Kidney (tissue), 22 donors: ENCODE measurements at places on chromosomes 16 and 17. TPM values are rescaled to one million over a fixed set of nuclear protein-coding genes. Genes with fewer than 3 reads are reported as not detected.
A peak's percentile ranks its signal among the peaks of the same experiment; 100 is the strongest.

GPR142 gene
- polyA plus RNA-seq: not detected

PTX4 gene
- polyA plus RNA-seq: not detected

C17orf50 gene
- polyA plus RNA-seq: 0.41 TPM

SMIM36 gene
- not detected for polyA plus RNA-seq

OR1F1 gene
- polyA plus RNA-seq: not detected

ZNF689 gene
- 3.9 TPM for polyA plus RNA-seq

- no peaks in the 10 kb centered on the region for H3K36me3 ChIP-seq
- no peaks in the 10 kb centered on the region for H3K4me1 ChIP-seq
- H3K27me3 ChIP-seq: no peaks in the 10 kb centered on the region
- H3K4me3 ChIP-seq: no peak overlapping the region
Measured at GRCh38 chr17:57747221-57748017, 2.3 kb upstream of the CCDC182 start.

GRCh38 chr16:85853547-85854545 is 45.1 kb upstream of the IRF8 start:
- H3K36me3 ChIP-seq: no peaks in the 10 kb centered on the region
- no peak overlapping the region for H3K27ac ChIP-seq
- no peak overlapping the region for H3K4me3 ChIP-seq
- no peaks in the 10 kb centered on the region for H3K27me3 ChIP-seq
- no peak for DNase-seq

GRCh38 chr17:74831444-74832146 is 28.1 kb downstream of the GRIN2C start:
- no peaks in the 10 kb centered on the region for H3K36me3 ChIP-seq
- no peaks in the 10 kb centered on the region for H3K4me1 ChIP-seq
- peak; percentile 79 for DNase-seq
- no peak overlapping the region for H3K27ac ChIP-seq
- H3K4me3 ChIP-seq: no peak overlapping the region

GRCh38 chr17:18230288-18231141 is 5.1 kb downstream of the LLGL1 start:
- no peaks in the 10 kb centered on the region for H3K27me3 ChIP-seq
- no peak overlapping the region for H3K4me3 ChIP-seq
- no peak for DNase-seq
- peaks cover 3% of the 10 kb centered on the region for H3K36me3 ChIP-seq

DNA sequence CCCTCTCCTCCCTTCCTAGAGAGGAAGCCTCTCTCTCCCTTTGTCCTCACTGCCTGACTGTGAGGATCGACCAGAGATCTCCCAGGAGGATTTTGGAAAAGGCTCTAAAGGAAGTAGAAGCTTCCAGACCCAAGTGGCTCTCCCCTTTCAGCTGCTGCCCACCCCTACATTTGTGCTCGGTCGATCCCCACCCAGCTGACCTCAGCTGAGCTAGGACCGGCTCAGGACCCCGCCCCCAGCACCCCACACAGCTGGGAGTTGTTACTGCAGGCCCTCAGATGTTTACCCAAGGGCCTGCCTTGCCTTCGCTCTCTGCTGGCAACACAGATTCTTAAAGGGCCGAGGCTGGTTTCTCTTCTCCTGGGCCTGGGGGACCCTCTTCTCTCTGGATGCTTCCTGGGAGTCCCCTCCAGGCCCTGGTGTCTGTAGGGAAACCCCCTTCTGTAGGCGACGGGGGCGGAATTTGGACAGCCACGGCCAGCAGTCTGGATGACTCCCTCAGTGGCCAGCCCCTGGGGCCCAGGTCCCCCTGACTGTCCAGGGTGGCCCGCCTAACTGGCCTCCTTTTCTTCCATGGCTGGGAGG is 26.9 kb upstream of the TIMP2 start:
- peak overlapping the region; percentile 43 for H3K27ac ChIP-seq
- H3K4me3 ChIP-seq: no peak overlapping the region
- peaks cover 2% of the 10 kb centered on the region for H3K4me1 ChIP-seq

DNA sequence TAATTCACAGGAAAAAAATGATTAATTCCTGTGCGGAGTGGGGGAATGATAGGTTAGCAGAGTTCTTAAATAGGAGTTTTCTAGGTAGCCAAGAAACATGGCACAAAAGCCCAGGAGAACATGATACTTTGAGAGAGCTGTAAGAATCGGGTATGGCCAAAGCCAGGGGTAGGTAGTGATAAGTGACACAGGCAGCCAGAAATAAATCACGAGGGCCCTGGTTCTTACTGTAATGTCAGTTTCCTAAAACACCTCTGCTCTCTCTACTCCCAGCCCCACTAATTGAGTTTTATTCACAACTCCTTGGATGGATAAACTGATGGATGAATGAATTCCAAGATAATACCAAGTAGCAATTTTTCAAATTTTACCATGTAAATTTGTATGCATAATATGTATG is 54.1 kb downstream of the VAT1L start:
- no peaks in the 10 kb centered on the region for H3K4me1 ChIP-seq
- no peaks in the 10 kb centered on the region for H3K27me3 ChIP-seq
- DNase-seq: no peak
- no peaks in the 10 kb centered on the region for H3K36me3 ChIP-seq
- H3K27ac ChIP-seq: no peak overlapping the region

- no peaks in the 10 kb centered on the region for H3K4me1 ChIP-seq
- H3K27me3 ChIP-seq: no peaks in the 10 kb centered on the region
- H3K4me3 ChIP-seq: no peak overlapping the region
- no peaks in the 10 kb centered on the region for H3K36me3 ChIP-seq
Measured at GRCh38 chr17:69874175-69874670, 200.8 kb upstream of the KCNJ16 start.

GRCh38 chr16:30458561-30459394 is 13.1 kb upstream of the SEPHS2 start:
- DNase-seq: peak; percentile 76
- H3K27me3 ChIP-seq: no peaks in the 10 kb centered on the region
- no peak overlapping the region for H3K4me3 ChIP-seq
- no peaks in the 10 kb centered on the region for H3K36me3 ChIP-seq

DNA sequence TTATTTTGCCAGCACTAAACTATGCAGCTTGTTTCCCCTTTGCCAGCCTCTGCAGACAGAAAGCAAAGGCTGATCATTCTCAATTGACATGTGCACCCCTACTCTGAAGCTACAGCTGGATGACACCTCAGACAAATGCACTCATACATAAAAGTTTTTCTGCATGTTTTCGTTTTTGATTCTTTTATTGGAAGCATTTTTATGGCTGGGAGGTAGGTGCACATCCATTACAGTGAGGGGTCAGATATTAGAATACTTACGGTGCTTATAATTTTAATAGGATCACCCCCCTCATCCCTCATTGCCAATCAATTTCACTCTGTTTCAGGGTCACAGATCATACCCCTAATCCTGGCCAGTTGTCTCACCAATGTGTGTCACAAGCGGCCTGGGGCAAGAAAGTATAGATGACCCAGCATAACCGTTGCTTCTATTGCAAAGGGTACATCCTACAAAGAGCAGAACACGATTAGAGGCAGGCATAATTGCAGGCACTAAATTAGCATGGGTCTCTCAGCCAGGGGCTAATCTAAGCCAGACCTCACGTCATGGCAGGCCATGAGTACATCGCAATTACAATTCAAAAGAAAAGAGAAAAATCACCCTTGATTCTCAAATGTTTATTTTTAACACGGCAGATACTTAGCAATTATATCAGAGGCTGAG is 89.5 kb upstream of the SOX9 start:
- H3K27me3 ChIP-seq: no peaks in the 10 kb centered on the region
- no peak for DNase-seq
- H3K4me3 ChIP-seq: no peak overlapping the region
- no peaks in the 10 kb centered on the region for H3K4me1 ChIP-seq
- H3K27ac ChIP-seq: no peak overlapping the region
- no peaks in the 10 kb centered on the region for H3K36me3 ChIP-seq

DNA sequence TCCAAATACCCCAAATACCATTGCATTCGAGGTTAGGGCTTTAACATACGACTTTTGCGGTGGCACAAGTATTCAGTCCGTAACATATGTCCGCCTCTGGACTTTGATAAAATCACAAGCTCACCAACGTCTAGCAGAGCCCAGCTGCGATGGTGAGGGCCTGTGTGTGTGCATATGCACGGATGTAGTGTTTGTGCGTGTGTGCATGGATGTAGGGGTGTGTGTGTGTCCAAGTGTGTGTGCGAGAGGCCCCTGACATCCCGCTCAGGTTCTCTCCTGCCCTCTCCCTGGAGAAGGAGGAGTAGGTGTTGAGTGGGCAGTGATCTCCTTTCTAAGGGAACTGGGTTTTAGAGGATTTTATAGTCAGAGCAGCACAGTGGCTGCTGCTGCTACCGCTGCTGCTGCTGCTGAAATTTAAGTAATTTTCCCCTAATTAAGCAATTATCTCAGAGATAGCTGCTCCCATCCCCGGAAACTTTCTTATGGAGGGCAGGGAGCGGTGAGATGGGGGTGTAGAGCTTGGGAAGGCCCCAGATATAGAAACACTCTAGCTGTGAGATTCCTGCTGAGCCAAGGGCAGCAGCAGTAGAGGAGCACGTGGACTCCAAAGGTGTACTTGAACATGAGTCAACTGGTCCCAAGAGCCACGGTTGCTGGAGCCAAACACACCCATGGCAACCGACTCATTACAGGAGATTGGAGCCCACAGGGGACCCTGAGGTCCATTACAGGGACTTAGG is 121.7 kb upstream of the SDK2 start:
- H3K4me3 ChIP-seq: no peak overlapping the region
- H3K27ac ChIP-seq: no peak overlapping the region
- DNase-seq: no peak
- no peaks in the 10 kb centered on the region for H3K36me3 ChIP-seq
- H3K4me1 ChIP-seq: peaks cover 3% of the 10 kb centered on the region
